ENCODE measurements at places on chromosomes 11 and 22.

DNA sequence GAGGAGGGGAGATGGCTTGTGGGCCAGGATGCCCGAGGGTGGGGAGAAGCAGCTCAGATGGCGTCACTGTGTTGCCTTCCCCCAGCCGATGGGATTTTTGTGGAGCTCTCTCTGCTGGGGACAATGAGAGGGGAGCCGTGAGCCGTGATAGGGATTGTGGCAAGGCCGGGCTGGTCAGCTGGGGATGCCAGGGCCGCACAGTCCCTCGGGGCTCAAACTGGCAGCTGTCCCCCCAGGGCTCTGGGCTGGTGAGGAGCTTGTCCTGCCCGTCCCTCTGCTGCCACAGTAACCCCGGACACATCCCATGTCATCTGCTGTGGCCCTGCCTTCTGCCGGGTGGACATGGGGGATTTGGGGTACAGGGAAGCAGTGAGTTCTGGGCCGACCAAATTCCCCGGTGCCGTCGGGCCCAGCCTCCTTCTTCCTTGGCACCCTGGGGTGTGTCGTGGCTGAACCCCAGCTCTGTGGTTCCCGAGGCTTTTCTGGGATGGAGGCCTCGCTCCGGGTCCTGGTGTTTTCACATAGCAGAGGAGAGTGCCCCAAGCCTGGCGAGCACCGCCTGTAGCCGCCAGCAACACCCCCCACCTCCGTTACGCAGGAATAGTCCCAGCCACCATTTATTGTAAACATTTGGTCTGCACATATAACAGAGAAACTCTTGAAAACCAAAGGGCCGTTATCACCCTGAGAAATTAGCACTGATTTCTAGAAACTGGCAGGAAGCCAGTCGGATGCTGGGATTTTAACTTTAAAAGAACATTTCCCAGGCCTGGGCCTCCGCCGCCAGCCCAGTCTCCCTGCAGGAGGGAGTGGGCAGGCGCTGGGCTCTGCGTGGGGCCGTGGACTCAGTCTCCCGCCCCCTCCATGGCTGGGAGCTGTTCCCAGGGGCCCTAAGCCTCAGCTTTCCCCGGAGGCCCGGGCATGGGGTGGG lies 9.9 kb downstream of the BRSK2 start:
- DNase-seq = no peak

- DNase-seq = peak; percentile 57
Observed at GRCh38 chr11:64251016-64251752, at the start of gene PLCB3. PLCB3 (plus strand) TSS chr11:64251530; CDS start chr11:64251650, 120 bp downstream.

DNA sequence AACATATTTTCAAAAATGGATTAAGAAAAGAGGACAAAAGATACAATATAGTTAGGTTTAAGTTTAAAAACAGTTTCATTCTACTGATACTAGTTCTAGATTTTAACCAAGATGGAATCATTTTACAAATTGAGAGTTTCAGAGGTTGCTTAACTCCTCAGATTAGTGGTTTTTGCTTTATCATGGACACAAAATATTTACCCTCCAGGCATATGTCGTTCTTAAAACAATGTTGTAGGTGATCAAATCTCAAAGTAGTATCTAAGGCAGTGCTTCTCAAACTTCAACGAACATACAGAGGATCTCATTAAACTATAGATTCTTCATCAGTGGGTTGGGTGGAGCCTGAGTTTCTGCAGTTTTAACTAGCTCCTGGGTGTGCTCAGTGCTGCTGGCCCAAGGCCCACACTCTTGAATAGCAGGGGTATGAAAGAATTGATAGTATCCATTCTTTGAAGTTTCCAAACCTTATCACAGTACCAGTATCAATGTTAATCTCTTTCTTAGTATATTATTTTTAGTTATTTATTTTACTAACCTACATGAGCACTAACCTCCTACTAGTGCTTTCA lies 48.0 kb downstream of the YAP1 start:
- no peak for DNase-seq

GRCh38 chr11:45662665-45663485 lies 2.5 kb downstream of the CHST1 start:
- no peak for DNase-seq

GRCh38 chr11:8684600-8685290 lies 2.2 kb downstream of the RPL27A start:
- DNase-seq = no peak

- DNase-seq = no peak
Observed at GRCh38 chr11:304915-305843, 2.4 kb upstream of the IFITM2 start.

DNA sequence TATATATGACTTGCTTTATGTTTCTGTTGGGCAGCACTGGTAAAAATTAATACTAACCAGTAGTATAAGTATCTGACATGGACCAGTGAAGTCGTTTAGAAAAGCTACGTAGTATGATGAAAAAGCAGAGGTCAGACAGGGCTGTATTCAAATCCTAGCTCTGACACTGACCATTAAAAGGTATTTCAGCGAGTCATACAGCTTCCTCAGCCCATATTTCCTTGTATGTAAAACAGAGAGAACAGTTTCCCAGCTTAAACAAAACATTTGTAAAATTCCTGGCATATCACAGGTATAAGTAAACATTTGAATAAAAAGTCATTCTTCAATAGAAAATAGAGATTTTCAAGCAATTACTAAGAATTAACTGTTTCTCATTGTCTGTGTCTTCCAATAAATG lies 4.2 kb downstream of the NOX4 start:
- DNase-seq = no peak

DNA sequence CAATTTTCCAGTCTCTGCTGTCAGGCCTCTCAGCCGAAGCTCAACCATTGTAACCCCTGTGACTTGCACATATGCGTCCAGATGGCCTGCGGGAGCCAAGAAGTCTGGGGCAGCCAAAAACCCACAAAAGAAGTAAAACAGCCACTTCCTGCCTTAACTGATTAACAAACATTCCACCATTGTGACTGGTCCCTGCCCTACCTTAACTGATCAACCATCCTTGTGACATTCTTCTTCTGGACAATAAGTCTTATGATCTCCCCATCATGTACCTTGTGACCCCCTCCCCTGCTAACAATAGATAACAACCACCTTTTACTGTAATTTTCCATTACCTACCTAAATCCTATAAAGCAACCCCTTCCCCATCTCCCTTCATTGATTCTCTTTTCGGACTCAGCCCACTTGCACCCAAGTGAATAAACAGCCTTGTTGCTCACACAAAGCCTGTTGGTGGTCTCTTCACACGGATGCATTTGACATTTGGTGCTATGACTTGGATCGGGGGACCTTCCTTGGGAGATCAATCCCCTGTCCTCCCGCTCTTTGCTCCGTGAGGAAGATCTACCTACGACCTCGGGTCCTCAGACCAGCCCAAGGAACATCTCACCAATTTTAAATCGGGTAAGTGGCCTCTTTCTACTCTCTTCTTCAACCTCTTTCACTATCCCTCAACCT lies 1.3 kb upstream of the NDUFC2 start:
- DNase-seq = no peak

DNA sequence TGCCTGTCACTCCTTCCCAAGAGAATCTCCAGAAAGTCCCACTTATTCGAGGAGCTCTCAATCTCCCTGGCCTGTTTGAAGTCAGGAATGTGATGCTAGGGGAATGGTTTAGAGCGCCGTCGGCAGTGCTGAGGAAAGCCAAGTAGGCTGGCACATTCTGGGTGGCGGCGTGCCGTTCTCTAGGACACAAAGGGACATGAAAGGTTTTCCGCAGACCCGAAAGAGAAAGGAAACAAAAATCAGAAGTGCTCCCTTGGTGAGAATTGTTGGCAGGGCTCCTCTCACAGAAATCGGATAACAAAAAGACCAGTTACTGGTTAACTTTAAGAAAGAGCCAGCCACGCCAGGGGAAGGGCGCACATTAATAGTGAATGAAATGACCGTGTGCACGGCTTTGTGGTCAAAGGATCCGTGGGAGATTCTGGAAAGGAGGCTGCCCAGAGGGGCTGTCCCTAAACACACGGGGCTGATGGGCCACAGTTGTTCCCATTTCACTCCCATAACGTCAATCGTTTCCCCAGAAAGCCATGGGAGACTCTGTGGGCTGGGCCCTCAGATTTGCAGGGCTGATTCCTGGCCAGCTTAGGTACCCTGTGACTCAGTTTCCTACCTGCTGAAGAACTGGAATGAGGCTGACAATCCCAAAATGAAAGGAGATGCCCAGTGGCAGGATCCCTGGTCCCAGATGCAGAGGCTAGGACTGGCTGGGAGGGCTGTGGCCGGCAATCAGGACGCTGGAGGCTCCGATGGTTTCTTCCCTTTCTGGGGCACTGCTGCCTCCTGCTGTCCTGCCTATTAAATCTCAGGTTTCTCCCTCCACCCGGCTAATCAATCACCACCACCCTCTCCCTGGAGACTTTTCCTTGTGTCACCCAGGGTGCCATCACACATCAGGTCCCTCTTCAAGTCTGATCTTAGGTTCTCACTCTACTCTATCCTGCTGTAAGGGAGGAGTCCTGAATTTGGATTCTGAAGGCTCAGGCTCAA lies 82.3 kb downstream of the RCN1 start:
- no peak for DNase-seq

GRCh38 chr11:11513422-11513821 lies 108.4 kb downstream of the GALNT18 start:
- no peak for DNase-seq

GRCh38 chr11:121437018-121437685 lies 15.0 kb upstream of the SORL1 start:
- no peak for DNase-seq

DNA sequence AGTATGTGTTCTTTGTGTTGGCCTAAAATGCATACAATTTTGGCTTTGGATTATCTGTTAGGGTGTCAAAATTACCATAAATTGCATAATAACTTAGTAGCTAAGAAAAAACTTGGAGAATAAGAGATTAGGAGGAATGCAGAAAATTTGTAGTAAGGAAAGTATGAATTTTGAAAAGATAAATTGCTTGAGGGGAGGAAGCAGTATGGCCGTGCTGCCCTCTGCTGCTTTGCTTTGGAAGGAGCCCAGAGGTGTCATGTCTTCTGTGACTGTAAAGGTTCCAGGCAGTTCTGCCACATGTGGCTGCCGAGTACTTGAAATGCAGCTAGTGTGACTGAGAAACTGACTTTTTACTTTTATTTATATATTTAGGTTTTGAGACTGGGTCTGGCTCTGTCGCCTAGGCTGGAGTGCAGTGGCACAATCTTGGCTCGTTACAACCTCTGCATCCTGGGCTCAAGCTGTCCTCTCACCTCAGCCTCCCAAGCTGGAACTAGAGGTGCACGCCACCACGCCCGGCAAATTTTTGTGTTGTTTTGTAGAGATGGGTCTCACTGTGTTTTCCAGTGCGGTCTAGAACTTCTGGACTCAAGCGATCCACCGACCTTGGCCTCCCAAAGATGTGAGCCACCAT lies 1.8 kb downstream of the ADSL start:
- DNase-seq = no peak

DNA sequence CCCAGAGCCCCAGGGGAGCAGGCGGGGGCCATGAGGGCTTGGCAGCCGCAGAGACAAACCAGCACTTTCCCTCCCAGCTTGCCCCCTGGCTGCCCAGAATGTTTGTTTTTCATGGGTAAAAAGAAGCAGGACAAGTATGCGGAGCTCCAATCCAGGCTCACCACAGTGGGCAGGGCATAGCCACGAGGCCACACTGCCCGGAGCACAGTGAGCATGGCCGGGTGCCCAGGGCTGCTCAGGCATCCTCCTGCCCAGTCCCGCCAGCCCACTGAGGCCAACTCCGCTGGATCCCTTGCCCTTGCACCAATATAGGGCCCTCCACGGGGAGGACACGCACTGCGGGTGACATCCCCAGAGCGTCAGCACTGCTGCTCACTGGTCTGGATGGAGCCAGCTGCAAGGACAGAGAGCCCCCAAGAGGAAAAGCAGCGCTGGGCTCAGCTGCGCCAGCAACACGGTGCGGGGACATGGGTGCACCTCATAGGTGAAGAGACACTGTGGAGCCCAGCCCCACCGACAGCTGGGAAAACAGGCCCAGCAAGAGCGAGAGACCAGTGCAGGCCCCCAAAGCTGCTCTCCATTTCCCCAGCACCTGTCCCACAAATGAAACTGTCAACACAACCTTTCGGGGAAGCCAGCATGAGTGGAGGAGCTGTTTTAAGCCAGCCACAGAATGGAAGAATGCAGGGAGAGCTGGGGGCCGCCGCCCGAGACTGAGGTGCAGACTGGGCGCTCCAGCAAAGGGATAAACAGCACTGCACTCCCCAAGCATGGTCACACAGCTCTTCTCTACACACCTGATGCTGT lies 24.8 kb downstream of the ARVCF start:
- no peak for DNase-seq
